ENCODE measurements at places on chromosomes 3 and 15.
A peak's percentile ranks its signal among the peaks of the same experiment; 100 is the strongest.

- DNase-seq = peak; percentile 48
Observed at GRCh38 chr3:112646623-112647022, 5.7 kb upstream of the CCDC80 start.

DNA sequence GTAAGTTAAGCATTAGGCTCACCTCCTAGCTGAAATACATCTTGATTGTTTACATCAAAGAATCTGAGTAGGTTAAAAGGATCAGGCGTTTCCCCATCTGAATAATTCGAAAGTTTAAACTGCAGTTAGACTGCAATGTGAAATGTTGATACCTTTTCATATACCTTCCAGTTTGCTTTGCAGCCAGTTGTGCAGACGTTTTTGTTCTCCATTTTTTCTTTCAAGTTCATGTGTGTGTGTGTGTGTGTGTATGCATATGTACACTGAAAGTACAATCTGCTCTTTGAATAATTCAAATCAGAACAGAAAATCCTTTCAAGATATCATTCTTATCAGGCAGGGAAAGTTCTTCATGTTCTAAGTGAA is 2.9 kb downstream of the ITPR1 start:
- DNase-seq = no peak

GRCh38 chr3:172904711-172905373 is 154.3 kb downstream of the ECT2 start:
- DNase-seq = peak; percentile 56

DNA sequence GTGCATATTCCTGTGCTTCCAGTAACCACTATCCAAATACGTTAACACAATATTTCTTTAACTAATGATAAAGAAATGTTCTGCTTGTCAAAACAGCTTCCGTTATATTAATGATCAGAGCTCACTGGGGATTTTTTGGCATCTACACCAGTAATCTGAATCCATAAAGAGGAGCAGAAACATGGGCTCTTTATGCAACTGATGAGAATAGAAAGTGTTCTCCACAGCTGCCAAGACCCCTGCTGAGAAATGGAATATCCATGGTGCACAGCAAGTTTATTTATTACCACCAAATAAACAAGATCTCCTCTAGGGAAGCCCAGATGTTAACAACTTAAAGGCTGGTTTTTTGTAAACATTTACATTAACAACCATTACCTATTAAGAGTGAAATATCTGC is 54.5 kb downstream of the ALDH1A2 start:
- DNase-seq = no peak

DNA sequence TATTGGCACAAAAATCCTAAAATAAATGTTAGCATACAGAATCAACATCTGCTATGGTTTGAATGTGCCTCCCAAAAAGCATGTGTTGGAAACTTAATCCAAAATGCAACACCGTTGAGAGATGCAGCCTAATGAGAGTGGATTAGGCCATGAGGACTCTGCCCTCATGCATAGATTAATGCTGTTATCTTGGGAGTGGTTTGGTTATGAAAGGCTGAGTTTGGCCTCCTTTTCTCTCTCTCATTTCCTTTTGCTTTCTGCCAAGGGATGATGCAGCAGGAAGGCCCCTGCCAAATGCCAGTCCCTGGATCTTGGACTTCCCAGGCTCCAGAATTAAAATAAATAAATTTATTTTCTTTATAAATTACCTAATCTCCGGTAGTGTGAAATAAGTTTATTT is 49.4 kb downstream of the SYNM start:
- DNase-seq = no peak

DNA sequence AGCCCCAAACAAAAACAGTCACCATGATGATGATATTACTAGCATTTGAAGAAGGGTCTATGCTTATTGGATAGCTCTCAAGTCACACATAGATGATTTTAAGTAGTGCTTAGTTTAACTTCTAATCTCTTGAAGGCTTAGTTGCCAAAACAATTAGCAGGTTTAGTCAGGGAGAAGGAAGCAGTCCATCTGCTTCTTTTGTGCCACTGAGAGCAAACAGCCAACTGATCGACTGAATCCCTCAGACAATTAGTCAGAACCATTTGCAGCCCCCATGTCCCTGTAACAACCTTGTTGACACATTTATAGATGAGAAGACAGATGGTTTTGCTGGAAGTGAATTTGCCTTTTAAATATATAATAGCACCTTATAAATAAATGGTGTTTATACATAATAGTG is 585.1 kb upstream of the SUCLG2 start:
- no peak for DNase-seq

DNA sequence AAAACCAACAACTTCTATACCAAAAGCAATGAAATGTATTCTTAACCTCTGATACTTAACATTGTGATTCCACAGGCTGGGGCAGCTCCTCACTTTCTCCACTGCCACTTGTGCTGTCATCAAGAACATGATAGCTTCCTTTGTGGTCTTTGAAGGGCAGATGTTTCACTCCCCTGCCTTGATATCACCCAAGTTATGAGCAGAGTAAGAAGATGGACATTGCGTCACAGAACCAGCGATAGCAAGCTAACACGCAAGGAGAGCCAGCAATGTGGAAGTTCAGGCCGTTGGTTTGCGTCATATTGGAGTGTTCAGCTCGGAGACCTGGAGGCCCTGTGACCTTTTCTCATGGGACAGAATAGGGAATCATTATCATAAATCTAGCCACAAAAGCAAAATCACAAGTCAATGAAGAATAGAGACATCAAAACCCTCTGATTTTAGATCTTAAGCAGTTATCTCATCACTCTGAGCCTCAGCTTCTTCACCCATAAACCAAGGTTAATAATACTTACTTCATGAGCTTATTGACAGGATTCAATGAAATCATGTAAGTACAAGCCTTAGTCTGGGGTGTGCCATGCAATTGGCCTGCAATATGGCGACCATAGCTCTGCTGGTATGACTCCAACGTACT is 183.8 kb upstream of the THBS1 start:
- no peak for DNase-seq

GRCh38 chr3:172102883-172103310 is 63.5 kb downstream of the FNDC3B start:
- no peak for DNase-seq

- peak; percentile 2 for DNase-seq
Observed at GRCh38 chr15:100279446-100279845, 62.3 kb downstream of the ADAMTS17 start.

- DNase-seq = peak; percentile 27
Observed at GRCh38 chr3:4979428-4980228, at the start of gene BHLHE40. Gene BHLHE40, plus strand, starts transcription at chr3:4979437. Its CDS starts 282 bp downstream, at chr3:4979719.

DNA sequence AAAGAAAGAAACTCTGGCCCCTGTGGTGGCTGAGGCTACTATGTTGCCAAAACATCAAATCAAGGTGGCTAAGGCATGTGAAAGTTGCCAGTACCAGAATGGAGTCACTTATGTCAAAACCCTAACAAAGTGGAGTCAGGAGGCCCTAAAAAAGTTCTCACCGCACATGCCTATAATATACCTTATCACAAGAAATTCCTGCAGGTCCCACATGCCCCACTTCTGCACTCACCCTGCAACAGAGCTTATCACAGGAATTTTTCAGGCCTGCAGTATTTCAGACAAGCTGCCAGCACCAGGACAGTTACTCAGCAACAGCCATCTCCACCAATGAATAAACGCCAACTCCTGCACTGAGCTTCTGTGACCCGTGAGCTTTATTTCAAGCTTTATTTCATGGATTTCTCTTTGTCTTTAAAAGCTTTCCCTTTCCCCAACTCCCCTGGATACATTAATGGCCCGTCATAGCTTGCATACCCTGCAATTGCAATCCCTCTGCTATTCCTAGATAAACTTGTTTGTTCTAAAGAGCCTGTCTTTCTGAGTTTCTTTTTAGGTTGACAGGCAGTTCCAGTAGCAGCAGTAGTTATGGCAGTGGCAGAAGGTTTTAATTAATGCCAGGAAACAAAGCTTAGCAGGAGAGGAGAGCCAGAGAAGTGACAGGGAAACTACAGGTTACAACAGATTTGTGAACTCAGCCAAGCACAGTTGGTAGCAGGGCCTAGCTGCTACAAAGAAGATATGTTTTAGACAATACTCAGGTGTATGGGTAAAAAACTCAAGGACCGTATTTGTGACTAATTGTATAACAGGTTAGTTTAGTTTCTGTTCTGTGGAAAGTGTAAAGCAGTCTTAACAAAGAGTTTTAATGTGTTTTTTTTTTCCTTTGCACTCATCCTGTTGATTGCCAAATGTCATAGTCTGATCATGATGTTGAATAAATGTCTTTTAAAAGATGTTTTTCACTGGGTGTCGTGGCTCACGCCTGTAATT is 15.9 kb upstream of the TMEM42 start:
- DNase-seq = no peak

DNA sequence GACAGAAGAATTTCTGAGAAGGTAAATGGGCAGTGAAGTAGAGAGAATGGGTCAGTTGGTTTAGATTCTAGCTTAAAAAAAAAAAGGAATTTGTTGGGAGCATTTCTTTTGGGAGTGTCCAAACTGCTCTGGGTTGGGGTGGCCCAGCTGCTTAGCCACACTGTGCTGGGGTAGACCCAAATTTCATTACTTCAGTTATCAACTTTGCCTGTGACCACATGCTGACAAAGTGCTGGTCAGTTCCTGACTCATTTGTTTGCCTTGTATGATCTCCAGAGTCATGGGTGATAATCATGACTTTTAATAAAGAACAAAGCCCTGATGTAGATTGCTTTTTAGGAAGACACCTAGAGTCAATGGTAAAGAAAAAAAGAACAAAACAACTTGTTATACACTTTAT is 121.5 kb upstream of the FGF7 start:
- DNase-seq = peak; percentile 4

- DNase-seq = peak; percentile 56
Observed at GRCh38 chr3:107662124-107662507, 139.4 kb downstream of the BBX start.

GRCh38 chr3:196216681-196217211 is 412 bp downstream of the SLC51A start:
- DNase-seq = no peak

- DNase-seq = no peak
Observed at GRCh38 chr15:22939652-22940061, 40.5 kb downstream of the CYFIP1 start.

GRCh38 chr3:118380576-118380975 is 654.1 kb downstream of the IGSF11 start:
- peak; percentile 3 for DNase-seq

DNA sequence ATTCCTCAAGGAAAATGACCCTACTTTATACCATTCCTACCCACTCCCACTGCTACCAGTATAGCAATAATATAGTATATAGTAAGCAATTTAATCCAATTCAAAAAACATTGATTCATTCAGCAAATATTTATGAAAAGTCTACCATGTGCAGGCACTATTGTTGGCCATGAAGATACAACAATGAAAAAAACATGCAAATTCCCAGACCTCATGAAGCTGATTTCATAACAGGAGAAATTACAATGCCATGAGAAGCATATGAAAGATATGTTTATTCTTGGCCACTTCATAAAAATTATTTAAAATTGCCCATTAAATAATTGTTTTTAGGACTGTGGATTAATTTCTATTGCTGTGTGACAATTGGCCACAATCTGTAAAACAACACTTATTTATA is 315.8 kb upstream of the COL8A1 start:
- no peak for DNase-seq

- DNase-seq = no peak
Observed at GRCh38 chr15:90053685-90054466, 48.4 kb downstream of the IDH2 start.

- no peak for DNase-seq
Observed at GRCh38 chr15:43286074-43286473, 19.3 kb upstream of the TGM5 start.

GRCh38 chr3:57206423-57206822 is 6.6 kb upstream of the HESX1 start:
- no peak for DNase-seq

DNA sequence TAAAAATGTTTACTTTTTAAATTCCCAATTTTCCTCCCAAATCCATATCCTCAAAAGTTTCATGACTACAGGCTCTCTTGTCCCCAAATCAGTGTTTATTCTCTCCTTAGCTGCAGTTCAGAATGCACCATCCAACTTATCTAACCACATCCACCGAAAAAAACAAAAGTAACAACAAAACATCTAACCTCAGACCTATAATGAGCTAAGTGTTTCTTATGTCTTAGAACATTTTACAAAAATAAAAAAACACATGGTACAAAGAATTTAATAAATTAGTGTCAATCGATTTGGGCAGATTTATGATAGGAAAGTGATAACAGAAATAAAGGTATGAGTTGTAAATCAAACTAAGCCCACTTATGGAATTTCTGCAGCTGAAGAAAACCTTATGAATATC is 13.6 kb downstream of the SATB1 start:
- DNase-seq = no peak

DNA sequence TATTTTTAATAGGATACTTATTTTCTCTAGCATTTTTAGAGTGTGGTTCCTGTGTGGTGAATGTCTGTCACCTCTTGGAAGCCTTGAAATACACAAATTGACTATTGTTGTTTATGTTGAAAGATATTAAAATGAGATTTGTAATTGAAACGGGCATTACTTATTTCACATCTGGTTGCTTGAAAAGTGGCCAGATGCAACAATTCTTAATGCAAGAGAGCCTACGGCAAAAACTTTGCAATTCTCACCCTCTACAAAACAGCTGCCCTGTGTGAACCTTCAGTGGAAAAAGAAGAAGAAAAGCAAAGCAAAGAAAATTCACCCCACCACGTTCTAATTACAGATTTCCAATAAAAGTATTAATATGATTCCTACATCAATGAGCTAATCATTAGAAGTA is 46.6 kb downstream of the PPARG start:
- DNase-seq = no peak

GRCh38 chr3:127254033-127254644 is 33.7 kb downstream of the PRR20G start:
- DNase-seq = no peak

DNA sequence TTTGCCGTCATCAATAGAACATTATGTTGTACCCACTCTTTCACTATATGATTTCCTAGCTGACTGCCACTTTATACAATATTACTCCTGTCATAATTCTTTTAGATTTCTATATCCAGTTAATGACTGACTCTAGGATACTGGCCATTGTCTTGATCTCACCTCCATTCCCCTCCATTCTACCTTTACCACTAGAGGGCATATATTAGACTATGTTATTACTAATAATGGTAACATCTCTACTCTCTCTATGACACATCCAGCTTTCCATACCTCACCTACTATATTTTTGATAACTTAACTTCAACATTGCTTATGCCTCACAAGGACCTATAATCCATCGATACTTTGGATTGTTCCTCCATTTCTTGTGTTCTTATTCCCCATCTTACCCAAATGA is 31.4 kb upstream of the POU1F1 start:
- no peak for DNase-seq

- no peak for DNase-seq
Observed at GRCh38 chr3:174460831-174461230, 398.3 kb upstream of the NAALADL2 start.

- peak; percentile 58 for DNase-seq
Observed at GRCh38 chr3:189144645-189145044, 27.1 kb upstream of the TPRG1 start.

Data from M059J (cell line).